ENCODE measurements at places on chromosomes 16 and 17. TPM values are rescaled to one million over a fixed set of nuclear protein-coding genes. Genes with fewer than 3 reads are reported as not detected.

GRCh38 chr16:50884066-50884860 lies 142.4 kb downstream of the CYLD start:
- no peak overlapping the region for H3K4me3 ChIP-seq
- peaks cover 60% of the 10 kb centered on the region for H3K27me3 ChIP-seq
- H3K4me1 ChIP-seq = no peaks in the 10 kb centered on the region
- DNase-seq = no peak

GRCh38 chr17:2853283-2854142 lies 57.3 kb downstream of the RAP1GAP2 start:
- no peak overlapping the region for H3K27ac ChIP-seq
- DNase-seq = no peak
- H3K36me3 ChIP-seq = no peaks in the 10 kb centered on the region
- 0 out of 2 replicates have a peak, but pooled peaks cover 6% of the 10 kb centered on the region for H3K27me3 ChIP-seq
- peaks cover 11% of the 10 kb centered on the region for H3K4me1 ChIP-seq
- peak overlapping the region; percentile 89 for H3K4me3 ChIP-seq

DNA sequence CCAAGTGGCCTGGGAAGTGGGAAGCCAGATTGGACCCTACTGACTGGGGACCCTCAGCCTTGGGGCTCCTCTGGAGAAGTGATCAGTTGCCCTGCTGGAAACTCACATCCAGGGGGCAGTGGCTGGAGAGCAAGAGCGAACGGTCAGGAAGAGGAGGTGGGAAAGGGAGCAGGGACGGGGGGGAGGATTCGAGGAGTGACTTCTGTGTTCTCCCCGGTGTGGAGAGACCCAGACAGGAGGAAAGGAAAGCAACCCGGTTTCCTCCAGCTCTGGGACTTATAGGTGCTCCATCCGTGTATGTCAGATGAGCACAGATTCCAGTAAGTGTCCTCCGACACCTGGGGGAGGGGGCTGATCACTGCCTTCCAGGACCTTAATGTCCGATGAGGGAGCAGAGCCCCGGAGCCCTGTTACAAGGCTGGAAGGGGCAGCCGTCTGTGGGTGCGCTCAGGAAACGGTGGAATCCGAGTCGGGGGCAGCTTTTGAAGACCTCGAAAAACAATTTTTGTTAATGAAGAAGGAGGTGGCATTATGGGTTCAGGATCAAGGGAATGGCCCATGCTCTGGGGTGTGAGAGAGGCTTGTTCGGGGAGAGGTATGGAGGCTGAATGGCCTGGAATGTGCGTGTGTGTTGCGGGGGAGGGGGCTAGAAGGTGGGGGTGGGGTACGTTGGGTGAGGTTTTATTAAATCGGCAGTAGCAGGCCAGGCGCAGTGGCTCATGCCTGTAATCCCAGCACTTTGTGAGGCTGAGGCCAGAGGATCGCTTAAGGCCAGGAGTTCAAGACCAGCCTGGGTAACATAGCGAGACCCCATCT lies 34.8 kb upstream of the NDRG4 start:
- H3K4me3 ChIP-seq = peak overlapping the region; percentile 79
- H3K27ac ChIP-seq = no peak overlapping the region
- no peak for DNase-seq
- H3K4me1 ChIP-seq = peaks cover 19% of the 10 kb centered on the region
- H3K36me3 ChIP-seq = no peaks in the 10 kb centered on the region

DNA sequence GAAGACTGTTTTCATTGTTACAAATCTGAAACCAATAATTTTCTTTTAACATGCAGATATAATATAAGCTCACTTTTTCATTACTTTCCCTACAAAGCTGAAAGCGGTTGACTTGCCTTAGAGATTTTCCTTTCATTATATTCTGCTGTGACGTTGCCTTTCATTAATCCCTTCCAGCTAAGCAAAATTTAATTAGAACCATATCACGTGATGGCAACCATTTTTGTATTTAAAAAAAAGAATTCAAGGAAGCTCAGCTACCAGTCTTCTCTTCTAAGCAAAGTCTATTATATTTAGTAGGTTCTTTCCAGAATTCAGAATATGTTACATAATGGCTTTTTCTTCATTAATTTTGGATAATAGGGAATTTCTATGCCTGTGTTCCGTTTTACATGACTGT lies 186.5 kb downstream of the PRKCA start:
- H3K27ac ChIP-seq = no peak overlapping the region
- H3K36me3 ChIP-seq = no peaks in the 10 kb centered on the region
- H3K4me1 ChIP-seq = peaks cover 5% of the 10 kb centered on the region
- H3K27me3 ChIP-seq = no peaks in the 10 kb centered on the region
- H3K4me3 ChIP-seq = no peak overlapping the region
- no peak for DNase-seq

- no peak overlapping the region for H3K4me3 ChIP-seq
- no peaks in the 10 kb centered on the region for H3K36me3 ChIP-seq
- no peaks in the 10 kb centered on the region for H3K4me1 ChIP-seq
- H3K27me3 ChIP-seq = no peaks in the 10 kb centered on the region
- H3K27ac ChIP-seq = no peak overlapping the region
- no peak for DNase-seq
These were observed 11.5 kb downstream of the MGAT5B start for GRCh38 chr17:76879691-76880090.

- no peaks in the 10 kb centered on the region for H3K27me3 ChIP-seq
- no peak for DNase-seq
- no peak overlapping the region for H3K4me3 ChIP-seq
These were observed 2.9 kb downstream of the ATP6V0D1 start for GRCh38 chr16:67477960-67478554.

DNA sequence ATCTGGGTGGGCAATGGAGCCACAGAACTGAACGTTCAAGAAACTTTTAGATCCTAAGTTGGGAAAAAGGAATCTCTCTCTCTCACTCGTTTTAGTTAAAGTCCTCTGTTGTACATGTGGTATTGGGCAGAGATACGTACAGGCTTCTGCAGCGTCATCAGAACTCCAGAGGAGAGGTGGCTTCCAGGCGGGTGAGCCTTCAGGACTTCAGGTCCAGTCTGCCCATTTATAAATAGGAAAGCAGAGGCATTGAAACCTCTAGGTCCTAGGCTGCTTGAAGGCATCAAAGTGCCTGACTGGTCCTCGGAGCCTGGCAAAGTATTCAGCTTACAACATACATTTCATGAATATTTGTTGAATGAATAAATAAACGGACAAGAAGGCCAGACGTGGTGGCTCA lies 8.1 kb upstream of the TNFRSF13B start:
- H3K4me1 ChIP-seq = peaks cover 3% of the 10 kb centered on the region
- no peaks in the 10 kb centered on the region for H3K27me3 ChIP-seq
- H3K36me3 ChIP-seq = no peaks in the 10 kb centered on the region
- H3K27ac ChIP-seq = no peak overlapping the region
- no peak overlapping the region for H3K4me3 ChIP-seq
- DNase-seq = no peak

GRCh38 chr16:89371968-89372634 lies 118.3 kb downstream of the ANKRD11 start:
- H3K27me3 ChIP-seq = no peaks in the 10 kb centered on the region
- DNase-seq = no peak
- no peak overlapping the region for H3K4me3 ChIP-seq
- no peak overlapping the region for H3K27ac ChIP-seq
- H3K36me3 ChIP-seq = no peaks in the 10 kb centered on the region

GRCh38 chr16:27928542-27928941 lies 135.0 kb downstream of the GSG1L start:
- no peaks in the 10 kb centered on the region for H3K36me3 ChIP-seq
- H3K4me1 ChIP-seq = no peaks in the 10 kb centered on the region
- H3K27me3 ChIP-seq = peaks cover 85% of the 10 kb centered on the region
- no peak overlapping the region for H3K27ac ChIP-seq
- no peak overlapping the region for H3K4me3 ChIP-seq

GRCh38 chr16:1444730-1445517 lies 568 bp upstream of the CCDC154 start:
- H3K27ac ChIP-seq = no peak overlapping the region
- no peaks in the 10 kb centered on the region for H3K27me3 ChIP-seq
- no peak overlapping the region for H3K4me3 ChIP-seq
- no peaks in the 10 kb centered on the region for H3K36me3 ChIP-seq

TMC8 gene
- total RNA-seq = 2.6 TPM

KRTAP4-5 gene
- not detected for total RNA-seq

DNA sequence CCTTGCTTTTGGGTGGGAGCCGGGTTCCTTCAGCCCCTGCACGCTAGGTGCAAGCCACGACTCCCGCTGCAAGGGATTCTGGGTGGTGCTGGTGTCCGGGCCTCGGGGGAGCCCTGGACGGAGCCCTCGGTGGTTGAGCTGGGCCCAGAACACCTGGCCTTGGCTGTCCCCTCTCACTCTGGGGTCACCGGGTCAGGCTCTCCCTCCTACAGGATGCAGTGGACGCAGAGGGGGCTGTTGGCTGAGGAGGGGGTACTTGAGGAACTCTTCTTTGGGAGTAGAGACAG lies 27.9 kb upstream of the SLC38A10 start:
- H3K27me3 ChIP-seq = no peaks in the 10 kb centered on the region
- DNase-seq = no peak
- no peak overlapping the region for H3K4me3 ChIP-seq

DNA sequence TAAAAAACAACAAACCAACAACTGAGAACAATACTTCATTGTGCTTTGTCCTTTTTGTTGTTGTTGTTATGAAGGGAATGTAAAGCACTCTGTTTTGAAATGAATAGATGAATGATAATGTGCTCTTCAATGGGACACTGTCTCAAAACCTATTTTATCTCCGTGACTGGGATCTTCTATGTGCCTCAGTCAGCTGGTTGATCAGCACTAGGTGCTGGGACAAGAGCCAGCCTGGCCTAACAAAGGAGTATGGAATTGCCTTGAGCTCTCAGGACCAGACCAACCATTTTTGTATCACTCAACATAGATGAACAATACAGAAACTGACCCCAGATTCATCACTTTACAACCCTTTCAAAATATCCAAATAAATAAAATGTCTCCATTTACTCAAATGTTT lies 440.2 kb downstream of the KCNJ2 start:
- peaks cover 10% of the 10 kb centered on the region for H3K4me1 ChIP-seq
- DNase-seq = no peak
- no peak overlapping the region for H3K4me3 ChIP-seq
- H3K36me3 ChIP-seq = no peaks in the 10 kb centered on the region
- H3K27me3 ChIP-seq = no peaks in the 10 kb centered on the region
- no peak overlapping the region for H3K27ac ChIP-seq

GRCh38 chr17:79276821-79277220 lies 202.2 kb downstream of the ENGASE start:
- H3K4me3 ChIP-seq = no peak overlapping the region
- H3K27ac ChIP-seq = no peak overlapping the region
- no peaks in the 10 kb centered on the region for H3K4me1 ChIP-seq
- DNase-seq = no peak
- peaks cover 58% of the 10 kb centered on the region for H3K27me3 ChIP-seq

PMP22 gene
- 2.6 TPM for total RNA-seq

MRPL28 gene
- 130 TPM for total RNA-seq

DNA sequence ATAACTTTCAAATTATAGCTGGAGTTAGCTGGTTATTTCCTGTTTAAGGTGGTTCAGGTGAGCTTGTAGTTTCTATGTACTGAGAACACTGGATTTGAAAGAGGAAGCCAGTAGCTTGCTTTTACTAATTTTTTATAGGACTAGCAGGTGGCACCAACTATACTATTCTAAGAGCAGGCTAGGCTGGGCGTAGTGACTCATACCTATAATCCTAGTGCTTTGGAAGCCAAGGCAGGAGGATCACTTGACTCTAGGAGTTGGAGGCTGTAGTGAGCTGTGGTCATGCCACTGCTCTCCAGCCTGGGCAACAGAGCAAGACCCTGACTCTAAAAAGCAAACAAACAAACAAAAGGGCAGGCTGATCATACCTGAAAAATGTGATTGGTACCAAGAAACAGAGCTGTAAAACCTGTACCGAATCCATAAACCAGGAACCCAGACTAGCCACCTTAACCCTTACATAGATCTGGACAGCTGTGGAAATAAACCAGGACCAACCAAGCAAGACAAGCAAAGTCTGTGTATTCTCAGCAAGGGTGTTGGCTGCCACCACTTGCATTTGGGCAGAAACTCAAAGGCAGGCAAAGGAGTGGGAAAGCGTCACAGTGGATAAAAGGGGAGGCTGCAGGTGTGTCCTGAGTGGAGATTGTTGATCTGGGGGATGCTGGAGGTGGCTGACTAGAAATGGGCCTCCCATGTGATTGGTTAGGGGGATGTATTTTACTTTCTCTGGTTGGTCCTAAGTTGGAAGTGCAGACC lies 36.3 kb downstream of the SLC47A1 start:
- no peak for DNase-seq
- no peaks in the 10 kb centered on the region for H3K4me1 ChIP-seq
- no peak overlapping the region for H3K4me3 ChIP-seq

DNA sequence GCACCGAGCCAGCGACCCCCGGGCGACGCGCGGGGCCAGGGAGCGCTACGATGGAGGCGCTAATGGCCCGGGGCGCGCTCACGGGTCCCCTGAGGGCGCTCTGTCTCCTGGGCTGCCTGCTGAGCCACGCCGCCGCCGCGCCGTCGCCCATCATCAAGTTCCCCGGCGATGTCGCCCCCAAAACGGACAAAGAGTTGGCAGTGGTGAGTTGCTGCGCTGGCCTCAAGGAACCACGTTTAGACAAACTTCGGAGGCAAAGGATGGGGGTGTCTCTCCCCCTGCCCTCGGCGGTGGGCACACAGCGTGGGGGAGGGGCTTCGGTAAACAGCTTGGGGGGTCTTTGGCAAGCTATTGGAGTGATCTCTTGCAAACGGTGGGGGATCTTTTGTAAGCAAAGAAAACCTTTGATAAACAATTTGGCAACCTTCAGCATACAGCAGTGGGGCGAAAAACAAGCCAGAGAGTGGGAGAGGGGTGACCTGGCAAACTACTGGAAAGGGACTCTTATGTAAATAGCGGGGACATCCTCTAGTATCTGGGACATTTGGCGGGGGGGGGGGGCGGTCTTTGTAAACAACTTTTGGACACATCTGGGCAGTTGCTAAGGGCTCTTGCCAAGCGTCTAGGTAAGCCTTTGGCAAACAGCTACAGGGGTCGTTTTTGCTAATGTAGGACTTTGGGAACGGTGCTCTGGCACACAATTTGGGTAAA lies 587 bp downstream of the MMP2 start:
- no peak overlapping the region for H3K4me3 ChIP-seq
- no peak overlapping the region for H3K27ac ChIP-seq
- no peak for DNase-seq
- H3K27me3 ChIP-seq = no peaks in the 10 kb centered on the region
- peaks cover 6% of the 10 kb centered on the region for H3K4me1 ChIP-seq

CD300LB gene
- total RNA-seq = not detected

- H3K27ac ChIP-seq = no peak overlapping the region
- H3K27me3 ChIP-seq = no peaks in the 10 kb centered on the region
- no peaks in the 10 kb centered on the region for H3K36me3 ChIP-seq
- no peak for DNase-seq
- no peak overlapping the region for H3K4me3 ChIP-seq
- no peaks in the 10 kb centered on the region for H3K4me1 ChIP-seq
These were observed 27.7 kb downstream of the CDIP1 start for GRCh38 chr16:4510747-4511426.

DNA sequence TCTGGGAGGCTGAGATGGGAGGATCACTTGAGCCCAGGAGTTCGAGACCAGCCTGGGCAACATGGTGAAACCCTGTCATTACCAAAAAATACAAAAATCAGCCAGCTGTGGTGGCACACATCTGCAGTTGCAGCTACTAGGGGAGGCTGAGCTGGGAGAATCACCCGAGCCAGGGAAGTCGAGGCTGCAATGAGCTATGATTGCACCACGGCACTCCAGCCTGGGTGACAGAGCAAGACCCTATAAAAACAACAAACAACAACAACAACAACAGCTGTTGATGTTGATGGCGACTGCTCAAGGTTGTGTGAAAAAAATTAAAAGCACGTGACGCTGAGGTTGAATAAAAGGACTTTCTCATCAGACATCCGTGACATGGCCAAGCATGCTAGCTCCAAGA lies 40.8 kb upstream of the CIBAR2 start:
- H3K27me3 ChIP-seq = peaks cover 7% of the 10 kb centered on the region
- H3K4me1 ChIP-seq = 0 out of 2 replicates have a peak, but pooled peaks cover 5% of the 10 kb centered on the region
- no peaks in the 10 kb centered on the region for H3K36me3 ChIP-seq
- DNase-seq = no peak

All from PC-9 (cell line).